Activated CD8-positive, alpha-beta memory T cell treated with anti-CD3 and anti-CD28 coated beads for 1 hour (primary cell): ENCODE measurements at places on chromosomes 7 and 10.

GRCh38 chr10:104045151-104046089, 40.3 kb downstream of the COL17A1 start:
- DNase-seq: no peak

GRCh38 chr10:54530299-54530698, 270.7 kb downstream of the PCDH15 start:
- DNase-seq: no peak

GRCh38 chr10:30791197-30791611, 161.7 kb upstream of the LYZL2 start:
- no peak for DNase-seq

DNA sequence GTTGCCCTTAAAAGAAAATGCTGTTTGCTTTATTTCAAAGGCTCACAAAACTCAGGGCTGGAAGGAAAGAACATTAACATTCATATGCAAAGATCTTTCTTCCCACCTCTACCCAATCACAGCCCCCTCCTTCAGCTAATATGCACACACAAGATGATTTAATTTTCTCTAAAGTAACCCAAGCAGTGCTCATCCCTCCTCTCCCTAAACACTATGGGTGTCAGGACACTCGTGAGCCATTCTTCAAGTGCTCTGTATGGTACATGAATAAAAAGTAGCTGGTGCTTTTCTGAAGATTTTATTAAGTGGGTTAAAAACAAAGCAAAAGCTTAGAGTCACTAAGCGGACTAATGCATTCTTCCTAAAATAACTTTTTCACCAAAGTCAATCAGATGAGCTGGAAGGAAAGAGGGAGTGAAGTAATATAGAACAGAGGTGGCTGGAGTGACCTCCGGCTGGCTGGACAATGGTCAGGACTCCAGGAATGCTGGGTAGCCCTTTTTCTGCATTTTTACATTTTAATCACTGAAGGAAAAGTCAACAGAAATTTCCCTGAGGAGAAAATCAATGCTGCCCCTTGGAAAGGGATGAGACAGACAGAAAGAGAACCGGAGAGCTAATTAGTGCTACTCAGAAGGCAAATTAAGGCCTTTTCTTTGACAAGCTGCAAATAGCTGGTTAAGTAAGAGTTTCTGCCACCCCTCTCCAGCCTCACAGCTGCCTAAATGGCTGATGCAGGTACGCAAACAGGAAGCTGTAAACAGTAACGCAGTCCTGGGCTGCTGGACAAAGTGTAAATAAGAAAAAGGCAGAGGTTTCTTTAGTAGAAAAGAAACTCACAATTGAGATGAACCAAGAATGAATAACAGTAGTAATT, 6.6 kb downstream of the DGKI start:
- no peak for DNase-seq

- DNase-seq: no peak
Measured at GRCh38 chr7:86949052-86949778, 110.2 kb downstream of the ELAPOR2 start.

- no peak for DNase-seq
Measured at GRCh38 chr7:130134106-130134636, 63.8 kb downstream of the KLHDC10 start.

DNA sequence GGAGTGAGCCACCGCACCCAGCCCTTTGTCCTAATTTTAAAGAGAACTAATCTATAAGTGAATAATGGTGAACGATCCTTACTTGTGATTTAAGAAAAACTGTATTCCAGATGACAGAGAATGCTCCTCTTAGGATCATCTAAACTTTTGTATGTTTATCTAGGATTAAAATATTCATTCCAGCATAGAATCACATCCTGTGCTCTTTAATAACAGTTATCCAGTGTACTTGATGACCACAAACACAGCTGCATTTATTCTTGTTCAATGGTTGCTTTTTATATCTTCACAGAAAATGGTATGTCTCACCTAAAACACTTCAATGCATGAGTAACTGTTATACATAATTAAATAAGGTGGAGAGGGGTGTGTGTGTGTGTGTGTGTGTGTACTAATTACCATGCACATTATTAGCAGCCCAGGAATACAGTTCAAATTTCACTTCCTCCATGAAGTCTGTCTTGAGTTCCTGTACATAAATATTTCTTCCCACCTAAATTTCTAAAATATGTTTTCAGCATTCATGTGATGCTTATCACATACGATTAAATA, 38.5 kb upstream of the SEMA3C start:
- no peak for DNase-seq

GRCh38 chr7:158270856-158271413, 316.7 kb downstream of the PTPRN2 start:
- no peak for DNase-seq

DNA sequence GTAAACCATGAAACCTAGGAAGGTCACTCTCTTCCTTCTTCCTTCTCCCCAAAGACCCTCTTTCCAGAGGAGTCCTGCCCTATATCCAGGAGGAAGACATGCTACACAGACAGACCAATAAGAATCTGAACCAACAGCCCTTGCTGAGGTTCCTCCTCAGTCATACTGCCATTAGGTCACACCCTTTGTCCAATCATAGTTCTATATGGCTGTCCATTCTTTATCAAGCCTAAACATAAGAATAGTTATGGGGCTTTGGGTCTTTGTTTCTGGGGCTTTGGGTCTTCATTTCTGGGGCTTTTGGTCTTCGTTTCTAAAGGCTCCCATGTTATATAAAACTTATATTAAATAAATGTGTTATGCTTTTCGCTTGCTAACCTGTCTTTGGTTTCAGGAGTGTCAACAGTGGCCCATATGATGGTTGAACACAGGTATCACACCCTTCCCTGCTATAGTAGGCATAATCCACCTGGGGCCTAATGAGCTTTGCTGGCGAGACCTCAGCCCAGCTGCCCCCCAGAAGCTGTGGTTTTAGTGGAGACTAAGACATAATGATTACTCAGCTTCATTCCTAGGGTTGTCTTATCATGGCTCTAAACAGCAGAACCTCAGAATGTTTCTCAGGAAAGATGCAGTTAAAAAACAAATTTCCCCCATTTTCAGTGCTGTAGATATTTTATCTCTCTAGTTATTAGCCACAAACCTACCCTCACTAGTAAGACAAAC, 91.6 kb downstream of the ELMO1 start:
- DNase-seq: no peak

DNA sequence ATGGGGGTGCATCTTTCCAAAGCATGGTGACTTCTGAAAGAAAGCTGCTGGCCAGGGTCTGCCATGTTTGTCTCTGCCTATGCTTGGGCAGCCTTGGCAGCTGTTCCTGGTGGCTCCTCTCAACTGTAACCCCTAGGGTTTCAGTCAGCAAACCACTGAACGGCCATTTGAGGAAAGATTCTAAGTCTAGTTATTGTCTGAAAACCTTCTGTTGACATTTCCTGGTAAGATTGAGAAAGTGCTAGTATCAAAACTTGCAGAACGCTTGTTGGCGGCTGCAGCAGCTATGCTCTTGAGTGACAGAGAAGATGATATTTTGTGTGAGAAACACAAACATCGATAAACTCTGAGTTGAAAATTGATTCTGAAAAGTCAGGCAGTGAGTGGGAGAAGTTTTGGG, 523.1 kb downstream of the LRMDA start:
- no peak for DNase-seq

DNA sequence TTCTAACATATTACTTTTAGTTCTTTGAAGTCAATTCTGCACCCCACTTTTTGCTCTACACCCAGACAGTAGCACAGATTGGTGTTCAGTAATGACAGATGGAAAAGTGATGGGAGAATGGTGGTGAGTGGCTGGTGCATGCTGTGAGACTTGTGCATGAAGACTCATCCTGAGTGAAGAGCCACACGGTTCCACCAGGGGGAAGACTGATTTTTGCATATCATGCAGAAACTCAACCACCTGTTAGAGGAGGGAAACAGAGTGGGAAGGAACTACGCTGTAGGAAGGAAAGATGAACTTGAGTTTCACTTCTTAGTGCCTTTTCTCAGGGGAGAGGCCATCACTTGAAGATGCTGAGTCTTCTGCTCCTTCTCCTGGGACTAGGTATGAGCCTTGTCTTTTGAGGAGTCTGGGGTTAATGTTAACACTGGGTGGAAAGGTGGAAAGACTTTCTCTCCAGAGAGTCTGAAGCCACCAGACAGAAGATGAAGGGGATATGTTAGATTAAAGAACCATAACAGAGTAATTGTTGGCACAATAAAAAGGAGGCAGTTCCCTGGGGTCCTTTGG, 9.3 kb upstream of the PRSS1 start:
- no peak for DNase-seq

GRCh38 chr7:84100866-84101265, 93.7 kb downstream of the SEMA3A start:
- no peak for DNase-seq

GRCh38 chr10:30445711-30446110, 11.7 kb downstream of the MAP3K8 start:
- no peak for DNase-seq

DNA sequence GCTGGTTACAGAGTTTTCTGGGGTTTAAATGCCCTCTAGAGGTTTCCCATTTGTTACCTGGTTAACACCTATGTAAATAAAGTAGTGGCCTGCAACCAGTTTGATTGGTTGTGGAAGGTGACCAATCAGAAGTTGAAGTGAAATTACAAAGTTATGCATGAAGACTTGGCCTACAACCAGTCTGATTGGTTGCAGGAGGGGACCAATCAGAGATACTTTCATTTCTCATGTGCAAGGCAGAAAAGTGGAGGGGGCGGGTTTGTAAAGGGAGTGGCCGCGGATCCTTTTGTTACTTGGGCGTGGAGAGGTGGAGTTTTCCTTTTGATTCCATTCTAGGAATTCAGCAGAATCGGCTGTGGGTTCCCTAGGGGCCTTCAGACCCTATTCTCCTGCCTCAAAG, 80.8 kb downstream of the SEC23IP start:
- DNase-seq: no peak

DNA sequence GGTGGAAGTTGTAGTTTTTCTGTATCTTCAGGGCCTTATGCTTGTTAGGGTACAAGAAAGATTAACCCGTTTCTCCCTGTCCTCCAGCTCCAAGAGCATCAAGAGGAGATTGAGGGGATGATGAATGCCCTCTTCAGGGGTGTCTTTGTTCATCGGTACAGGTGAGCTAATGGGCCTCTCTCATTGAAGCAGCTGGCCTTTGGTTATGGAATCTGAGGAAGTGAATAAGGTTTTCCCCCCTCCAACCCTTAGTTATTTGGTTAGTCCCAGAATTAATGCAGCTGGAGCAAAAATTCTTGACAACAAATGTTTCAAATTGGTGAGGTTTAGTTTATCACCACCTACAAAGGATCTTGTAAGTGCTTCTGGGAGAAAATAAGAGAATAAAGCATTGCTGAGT, 17.5 kb downstream of the STAG3 start:
- no peak for DNase-seq
